Fibroblast of the aortic adventitia (primary cell): ENCODE measurements at places on chromosomes 1 and 21.

DNA sequence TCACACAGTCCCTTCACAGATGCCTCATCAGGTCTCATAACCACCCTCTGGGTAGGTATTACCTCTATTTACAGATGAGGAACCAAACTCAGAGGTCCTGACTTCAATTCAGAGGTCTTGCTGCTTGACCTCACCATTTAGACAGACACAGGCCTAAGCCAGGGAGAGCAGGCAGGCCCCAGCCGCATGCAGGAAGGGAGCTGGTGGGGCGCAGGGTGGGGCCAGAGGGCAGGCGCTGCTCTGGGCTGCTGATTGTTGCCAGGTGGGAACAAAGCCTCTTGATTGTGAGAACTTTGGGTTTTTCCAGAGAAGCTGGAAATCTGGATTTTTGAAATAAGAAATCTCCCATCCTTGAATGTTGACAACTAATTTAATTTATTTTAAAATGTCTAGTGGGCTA, 19.9 kb upstream of the PRELP start:
- DNase-seq, result no peak

- DNase-seq, result no peak
Observed at GRCh38 chr1:40722622-40723021, 31.1 kb downstream of the NFYC start.

GRCh38 chr1:1084372-1085170, 10.5 kb upstream of the RNF223 start:
- DNase-seq, result no peak

GRCh38 chr1:78079580-78079979, 33.8 kb downstream of the GIPC2 start:
- peak; percentile 40 for DNase-seq

GRCh38 chr1:230282157-230282556, 144.0 kb downstream of the PGBD5 start:
- DNase-seq, result no peak

DNA sequence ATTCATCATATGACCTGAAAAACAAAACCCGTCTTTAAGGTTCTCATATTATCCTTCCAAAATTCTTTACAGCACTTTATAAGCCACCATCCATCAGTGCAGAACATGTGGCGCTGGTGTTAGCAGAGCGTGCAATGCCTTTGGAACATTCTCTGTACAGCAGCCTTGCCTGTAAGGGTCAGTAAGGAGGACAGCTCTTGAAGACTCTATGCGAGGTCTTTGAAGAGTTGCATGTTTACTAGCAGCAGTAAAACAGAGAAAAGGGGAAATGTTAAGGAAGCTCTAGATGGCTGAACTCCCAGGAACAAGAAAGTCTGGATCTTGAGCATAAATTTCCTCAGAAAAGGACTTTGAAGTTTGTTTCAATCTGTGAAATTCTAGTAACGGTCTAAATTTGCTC, 365.6 kb downstream of the DUSP10 start:
- no peak for DNase-seq

GRCh38 chr1:15289251-15289651, 42.2 kb downstream of the FHAD1 start:
- DNase-seq, result no peak

GRCh38 chr1:84479998-84480397, 932 bp downstream of the RPF1 start:
- DNase-seq, result no peak

DNA sequence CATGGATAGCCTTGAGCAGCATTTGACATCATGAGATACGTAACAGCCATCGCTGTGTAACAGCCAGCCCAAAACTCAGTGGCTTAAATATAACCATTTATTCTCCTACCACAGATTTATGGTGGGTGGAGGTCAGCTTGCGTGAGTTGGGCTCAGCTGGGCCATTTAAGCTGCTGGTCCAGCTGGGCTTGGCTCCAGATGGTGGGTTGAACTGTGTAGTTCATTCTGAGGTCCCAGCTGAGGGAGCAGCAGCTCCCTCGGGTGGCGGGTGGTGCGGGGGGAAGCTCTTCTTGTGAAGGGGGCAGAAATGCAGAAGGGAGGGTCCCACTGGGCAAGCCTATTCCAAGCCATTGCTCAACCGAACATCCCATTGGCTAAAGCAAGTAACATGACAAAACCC, 75.9 kb downstream of the IGSF21 start:
- DNase-seq, result no peak

GRCh38 chr1:4140241-4140640, 240.2 kb upstream of the C1orf174 start:
- no peak for DNase-seq

- DNase-seq, result no peak
Observed at GRCh38 chr1:214329470-214330220, 48.7 kb downstream of the SMYD2 start.

- DNase-seq, result peak; percentile 50
Observed at GRCh38 chr1:201949491-201949890, 3.1 kb upstream of the LMOD1 start.

DNA sequence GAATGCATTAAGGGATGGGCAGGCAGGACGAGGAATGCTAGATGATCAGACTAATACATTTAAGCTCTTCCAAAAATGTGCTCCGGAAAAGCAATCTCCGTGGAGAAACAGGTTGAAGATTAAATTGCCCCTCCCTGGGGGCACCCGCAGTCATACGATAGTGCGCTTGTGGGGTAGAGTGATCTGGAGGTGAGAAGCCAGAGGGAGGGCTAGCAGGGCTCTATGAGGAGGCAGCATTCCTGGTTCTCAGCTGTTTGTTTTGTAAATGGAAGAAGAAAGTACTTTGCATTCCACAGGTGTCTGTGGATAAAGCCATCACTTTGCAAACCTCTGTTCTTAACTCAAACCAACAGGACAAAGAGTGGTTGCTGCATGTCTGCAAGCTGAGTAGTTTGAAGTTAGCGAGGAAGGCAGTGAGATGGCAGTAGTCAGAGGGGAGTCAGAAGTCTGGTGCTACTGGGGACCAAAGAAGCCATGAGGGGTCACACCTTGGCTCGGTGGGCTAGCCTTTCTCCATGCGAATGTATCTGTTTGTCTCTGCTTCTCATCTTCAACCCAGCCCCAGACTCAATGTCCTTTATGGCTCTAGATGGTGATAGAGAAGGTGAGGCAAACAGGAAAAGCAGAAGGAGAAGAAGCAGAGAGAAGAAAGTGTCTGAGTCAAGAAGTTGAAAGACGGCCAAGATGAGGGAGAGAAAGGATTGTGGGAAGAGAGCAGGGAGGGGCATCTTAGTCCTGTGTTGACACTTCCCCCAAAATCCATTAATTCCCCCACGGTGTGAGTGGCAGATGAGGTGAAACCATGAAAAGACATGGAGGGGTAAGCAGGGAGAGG, 65.2 kb upstream of the GJA8 start:
- DNase-seq, result no peak

GRCh38 chr1:23741609-23742008, 1.7 kb upstream of the ELOA start:
- no peak for DNase-seq

- DNase-seq, result no peak
Observed at GRCh38 chr1:248196965-248197364, at the start of gene OR2M3. Gene OR2M3 (plus strand): TSS chr1:248197265. CDS start chr1:248203068, 5,803 bp downstream.

DNA sequence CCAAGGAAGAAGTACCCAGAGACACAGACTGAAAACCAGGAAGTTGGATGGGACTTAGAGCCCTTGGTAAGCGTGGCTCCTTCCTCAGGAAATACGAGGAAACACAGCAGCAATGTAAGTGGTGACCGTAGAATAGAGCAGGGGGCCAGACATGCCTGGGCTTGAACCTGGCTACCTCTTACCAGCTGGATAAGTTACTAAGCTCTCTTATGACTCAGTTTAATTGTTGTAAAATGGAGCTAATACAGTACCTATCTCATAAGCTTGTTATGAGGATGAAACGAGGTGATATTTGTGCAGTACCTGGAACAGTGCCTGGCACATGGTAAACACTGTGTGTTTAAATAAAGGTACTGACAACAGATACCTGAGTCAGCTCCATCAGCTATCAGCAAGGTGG, 19.2 kb downstream of the EBNA1BP2 start:
- DNase-seq, result peak; percentile 1

GRCh38 chr1:170700842-170701615, 37.1 kb downstream of the PRRX1 start:
- peak; percentile 62 for DNase-seq

- DNase-seq, result peak; percentile 64
Observed at GRCh38 chr1:198175423-198176170, 18.8 kb downstream of the NEK7 start.

DNA sequence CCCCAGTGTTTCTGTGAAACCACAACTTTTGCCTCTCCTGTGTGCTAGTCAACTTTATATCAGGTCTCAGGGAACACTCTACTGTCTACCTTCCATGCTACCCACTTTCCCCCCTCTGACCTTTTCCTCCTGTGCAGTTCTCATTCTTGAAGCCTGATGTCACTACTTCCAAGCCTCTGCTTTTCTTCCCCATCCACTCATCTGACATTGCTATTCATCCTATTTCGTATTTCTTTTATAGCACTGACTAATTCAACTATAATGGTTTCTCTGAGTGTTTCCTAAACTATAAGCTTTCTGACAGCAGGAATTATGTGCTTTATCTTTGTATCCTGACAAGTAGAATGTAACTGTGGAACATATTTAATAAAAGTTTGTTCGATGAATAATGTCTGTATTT, 18.2 kb upstream of the DPH5 start:
- peak; percentile 44 for DNase-seq

DNA sequence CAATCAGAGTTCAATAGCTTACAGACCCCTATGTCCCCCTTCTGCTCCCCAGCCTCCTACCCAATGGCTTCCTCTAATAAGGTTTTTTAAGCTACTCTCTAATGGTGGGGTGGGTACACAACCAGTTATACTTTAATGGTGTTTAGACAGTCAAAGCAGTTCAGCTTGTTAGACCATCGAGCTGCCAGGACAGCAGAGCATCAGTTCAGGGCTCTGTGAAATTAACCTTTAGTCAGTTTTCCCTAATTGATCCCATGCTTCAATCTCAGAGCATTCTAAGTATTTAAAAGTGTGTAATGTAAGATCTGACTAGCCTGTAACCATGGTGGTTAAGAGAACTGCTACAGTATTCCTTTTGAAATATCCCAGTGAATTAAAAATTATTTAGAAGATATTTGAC, 107.2 kb upstream of the ZNF644 start:
- DNase-seq, result no peak
